ENCODE measurements at places on chromosomes 5 and 9.

DNA sequence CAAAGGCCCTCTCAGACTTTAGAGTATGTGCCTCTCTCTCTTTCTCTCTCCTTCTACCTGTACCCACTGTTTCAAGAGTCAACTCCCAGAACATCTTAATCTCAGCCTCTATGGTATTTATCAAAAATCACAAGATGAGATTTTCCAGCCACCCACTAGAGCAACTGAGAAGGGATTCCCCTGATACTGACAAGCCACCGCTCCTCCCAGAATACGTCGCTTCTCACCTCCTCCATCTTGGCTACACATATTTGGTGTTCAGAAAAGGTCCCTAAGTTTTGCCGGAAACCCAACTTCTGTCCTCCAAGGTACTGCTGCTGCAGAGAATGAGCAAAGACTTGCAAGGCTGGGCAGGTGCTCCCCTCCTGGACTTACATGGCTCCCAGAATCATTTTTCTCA, 6.1 kb downstream of the GARIN3 start:
- no peak for DNase-seq

GRCh38 chr5:32170303-32171151, 3.6 kb downstream of the GOLPH3 start:
- DNase-seq: no peak

- no peak for DNase-seq
These were observed 526.7 kb upstream of the TYRP1 start for GRCh38 chr9:12166518-12166917.

- peak; percentile 57 for DNase-seq
These were observed 639 bp downstream of the EHMT1 start for GRCh38 chr9:137619240-137620047.

DNA sequence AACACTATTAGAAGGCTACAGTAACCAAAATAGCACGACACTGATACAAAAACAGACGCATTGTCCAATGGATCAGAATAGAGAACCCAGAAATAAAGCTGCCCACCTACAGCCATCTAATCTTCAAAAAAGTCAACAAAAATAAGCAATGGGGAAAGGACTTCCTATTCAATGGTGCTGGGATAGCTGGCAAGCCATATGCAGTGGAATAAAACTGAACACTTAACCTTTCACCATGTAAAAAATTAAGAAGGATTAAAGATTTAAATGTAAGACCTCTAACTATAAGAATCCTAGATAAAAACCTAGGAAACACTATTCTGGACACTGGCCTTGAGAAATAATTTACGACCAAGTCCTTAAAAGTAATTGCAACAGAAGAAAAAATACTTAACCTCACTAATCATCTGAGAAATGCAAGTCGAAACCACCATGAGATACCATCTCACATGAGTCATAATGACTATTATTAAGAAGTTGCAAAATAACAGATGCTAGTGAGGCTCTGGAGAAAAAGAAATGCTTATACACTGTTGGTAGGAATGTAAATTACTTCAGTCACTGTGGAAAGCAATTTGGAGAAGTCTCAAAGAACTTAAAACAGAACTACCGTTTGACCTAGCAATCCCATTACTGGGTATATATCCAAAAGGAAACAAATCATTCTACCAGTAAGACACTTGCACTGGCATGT, 203.3 kb upstream of the CDH9 start:
- peak; percentile 97 for DNase-seq

DNA sequence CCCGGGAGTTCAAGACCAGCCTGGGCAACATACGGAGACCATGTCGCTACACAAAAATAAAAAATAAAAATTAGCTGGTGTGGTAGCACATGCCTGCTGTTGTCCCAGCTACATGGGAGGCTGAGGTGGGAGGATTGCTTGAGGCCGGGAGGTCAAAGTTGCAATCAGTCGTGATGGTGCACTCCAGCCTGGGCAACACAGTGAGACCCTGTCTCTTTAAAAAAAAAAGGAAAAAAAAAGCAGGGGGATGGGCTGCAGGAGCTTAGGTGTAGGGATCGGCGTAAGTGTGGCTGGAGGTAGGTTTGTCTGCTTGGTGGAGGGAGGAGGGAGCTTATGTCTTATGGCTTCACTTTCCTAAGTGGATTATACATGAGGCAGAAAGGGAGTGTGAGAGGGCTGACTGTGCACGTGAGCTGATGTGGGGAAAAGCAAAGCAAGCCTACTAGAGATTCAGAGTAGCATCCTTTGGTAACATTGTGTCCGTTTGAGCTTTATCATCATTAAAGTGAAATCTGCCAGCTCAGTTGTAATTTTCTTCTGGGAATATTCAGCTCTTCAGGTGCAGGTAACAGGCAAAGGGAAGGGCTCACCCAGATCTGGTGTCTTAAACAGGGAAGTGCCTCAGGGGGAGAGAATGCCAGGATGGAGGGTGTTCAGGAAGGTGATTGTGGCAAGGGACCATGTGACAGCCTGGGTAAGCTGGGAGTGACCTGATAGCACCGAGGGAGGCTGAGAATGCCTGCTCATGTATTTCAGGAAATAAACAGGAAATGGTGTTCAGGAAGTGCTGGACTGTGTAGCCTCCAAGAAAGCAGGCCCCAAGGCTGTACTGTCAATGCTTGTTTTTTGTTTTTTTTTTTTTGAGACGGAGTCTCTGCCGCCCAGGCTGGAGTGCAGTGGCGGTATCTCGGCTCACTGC, 17.6 kb upstream of the SETX start:
- DNase-seq: peak; percentile 85

DNA sequence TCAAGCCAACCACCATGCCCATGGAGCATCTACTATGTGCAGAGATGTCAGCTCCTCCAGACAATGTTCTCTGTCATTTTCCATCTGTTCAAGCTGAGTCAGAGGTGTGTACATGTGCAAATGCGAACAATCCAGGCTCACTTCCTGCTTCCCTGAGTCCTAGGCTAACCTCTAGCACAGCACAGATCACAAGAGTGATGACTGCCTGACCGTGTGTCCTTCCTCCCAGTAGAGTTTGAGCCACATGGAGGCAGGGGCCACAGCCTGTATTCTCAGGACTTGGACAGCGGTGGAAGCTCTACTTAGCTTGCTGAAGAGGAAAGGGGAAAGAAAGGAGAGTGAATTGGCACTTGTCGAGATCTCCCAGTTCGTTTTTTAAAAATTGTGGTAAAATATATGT, 87.2 kb downstream of the KCNIP1 start:
- DNase-seq: no peak

DNA sequence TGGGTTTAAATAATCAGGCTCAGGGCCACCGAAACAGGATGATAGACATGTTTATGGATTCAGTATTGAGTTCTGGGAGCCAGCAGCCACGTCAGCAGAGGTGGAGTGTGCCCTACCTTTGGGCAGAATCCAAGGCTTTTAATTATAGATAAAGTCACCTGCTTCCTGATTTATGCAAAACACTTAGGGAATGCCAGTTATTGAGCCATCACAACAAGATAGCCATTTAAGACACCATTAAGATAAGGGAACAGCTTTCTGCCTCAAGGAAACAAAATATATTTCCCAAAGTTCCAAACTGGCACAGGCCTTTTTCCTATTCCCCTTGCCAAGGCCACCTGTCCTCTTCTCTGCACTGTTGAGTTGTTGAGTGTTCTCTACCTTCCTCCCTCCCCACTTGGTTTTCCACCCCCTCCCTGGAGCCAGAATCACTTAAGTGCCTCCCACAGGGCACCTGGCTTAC, 2.4 kb downstream of the CCL28 start:
- DNase-seq: no peak

DNA sequence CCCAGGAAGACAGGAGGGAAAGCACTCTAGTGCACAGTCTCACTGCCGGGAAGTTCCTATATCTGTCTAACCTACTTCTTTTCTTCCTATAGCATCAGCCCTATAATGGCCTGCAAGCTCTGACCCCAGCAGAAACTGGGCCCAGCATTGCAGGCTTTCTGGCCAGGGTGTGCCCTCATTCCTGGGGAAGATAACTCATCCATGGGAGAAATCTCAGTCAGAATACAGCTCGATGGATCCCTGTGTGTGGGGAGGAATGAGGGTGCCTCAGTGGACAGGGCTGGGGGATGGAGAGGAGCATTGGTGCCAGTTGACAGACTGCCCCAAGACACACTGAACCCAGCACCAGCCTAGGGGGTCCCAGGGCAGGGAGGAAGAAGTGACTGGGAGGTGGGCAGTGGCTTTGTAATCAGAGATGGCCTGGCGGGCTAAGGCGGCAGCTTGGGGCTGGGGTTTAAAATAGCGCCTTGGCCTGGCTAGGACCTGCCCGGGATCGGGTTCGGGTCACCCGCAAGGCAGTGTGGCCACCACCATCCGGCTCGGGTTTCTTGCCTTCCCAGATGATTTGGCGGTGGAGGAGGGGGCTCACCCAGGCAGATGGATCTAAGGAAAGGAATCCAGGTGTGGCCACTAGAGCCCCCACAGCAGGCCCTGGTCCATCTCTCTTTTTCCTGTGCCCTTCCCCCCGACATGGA, 7.6 kb upstream of the CXXC5 start:
- no peak for DNase-seq

DNA sequence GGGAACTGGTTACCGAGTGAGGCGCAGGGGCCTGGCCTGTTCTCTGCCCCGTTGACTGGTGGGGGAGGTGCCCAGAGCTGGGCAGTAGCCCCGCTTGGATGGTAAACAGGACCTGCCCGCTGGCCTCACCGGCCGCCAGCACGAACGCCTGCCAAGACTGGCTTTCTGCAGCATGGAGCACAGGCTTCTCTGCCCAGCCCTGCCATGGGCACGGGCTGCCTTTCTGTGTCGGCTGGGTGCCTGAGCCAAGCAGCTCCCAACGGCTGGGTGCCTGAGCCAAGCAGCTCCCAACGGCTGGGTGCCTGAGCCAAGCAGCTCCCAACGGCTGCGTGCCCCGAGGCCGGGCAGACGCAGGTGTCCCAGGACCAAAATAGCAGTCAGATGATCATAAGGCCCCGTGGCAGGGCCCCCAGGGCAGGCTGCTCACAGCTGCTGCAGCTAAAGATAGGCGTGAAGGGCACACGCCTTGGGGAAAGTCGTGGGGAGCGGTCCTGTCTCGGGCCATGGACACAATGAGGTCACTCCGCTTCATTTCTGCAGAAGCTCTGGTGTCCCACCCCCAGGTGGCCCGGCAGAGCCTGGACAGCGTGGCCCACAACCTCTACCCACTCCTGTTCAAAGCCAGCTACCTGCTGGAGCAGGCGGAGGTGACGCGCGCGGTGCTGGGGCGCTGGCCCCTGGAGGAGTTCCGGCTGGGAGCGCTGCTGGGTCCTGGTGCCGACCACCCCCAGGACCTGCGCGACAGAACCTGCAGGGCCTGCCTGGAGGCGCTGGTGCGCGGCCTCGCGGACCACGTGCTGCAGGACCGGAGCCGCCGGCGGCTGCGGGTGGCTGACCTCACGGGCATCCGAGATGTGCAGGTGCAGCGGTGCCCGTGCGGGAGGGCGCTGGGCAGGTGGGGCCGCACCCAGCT, at the start of gene LRRC14B:
Gene LRRC14B (plus strand): TSS at position 460 of the 913 bp plus-strand sequence. CDS start 44 bp downstream, at position 504.
- no peak for DNase-seq

DNA sequence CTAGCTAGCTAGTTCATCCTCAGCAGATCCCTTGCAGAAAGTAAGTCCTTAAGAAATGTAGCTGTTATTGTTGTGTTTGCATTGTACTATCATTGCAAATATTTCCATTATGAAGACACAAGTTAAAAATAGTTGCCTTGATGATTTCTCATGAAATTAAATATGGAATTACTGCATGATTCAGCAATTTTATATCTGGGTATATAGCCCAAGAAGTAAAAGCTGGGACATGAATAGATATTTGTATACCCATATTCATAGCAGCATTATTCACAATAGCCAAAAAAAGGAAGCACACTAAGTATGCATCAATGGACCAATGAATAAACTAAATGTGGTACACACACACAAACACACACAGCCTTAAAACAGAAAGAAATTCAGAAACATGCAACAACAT, 6.8 kb downstream of the IFNB1 start:
- peak; percentile 31 for DNase-seq

DNA sequence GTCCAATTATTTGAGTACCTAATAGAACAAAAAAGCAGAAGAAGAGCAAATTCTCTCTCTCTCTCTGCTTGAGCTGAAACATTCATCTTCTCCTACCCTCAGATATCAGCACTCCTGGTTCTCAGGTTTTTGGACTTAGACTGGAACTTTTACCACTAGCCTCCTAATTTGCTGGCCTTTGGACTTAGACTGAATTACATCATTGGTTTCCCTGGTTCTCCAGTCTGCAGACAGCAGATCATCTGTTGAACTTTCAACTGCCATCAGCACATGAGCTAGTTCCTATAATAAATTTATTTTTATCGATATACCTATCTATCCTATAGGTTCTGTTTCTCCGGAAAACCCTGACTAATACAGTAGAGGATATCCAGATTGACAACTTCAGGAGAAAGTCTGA, 208.9 kb upstream of the GAS1 start:
- DNase-seq: no peak

GRCh38 chr5:151094030-151094851, 13.4 kb upstream of the TNIP1 start:
- peak; percentile 53 for DNase-seq

DNA sequence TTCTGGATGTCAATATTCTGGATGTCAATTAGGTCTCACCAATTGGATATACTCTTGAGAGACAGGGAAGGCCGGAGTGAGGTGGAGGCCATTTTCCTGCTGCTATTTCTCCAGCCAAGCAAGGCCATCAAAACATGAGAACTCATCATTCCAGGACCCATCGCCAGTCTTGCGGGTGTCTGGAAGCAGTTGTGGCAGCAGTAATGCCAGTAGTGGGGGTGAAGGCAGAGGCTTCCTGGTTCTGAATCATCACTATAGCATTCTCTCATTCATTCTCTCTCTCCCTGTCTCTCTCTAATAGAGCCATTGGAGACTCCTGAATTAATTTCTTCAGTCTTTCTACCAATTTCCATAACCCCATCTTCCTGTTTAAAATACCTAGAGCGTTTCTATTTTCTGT, 71.8 kb downstream of the EGFLAM start:
- peak; percentile 2 for DNase-seq

DNA sequence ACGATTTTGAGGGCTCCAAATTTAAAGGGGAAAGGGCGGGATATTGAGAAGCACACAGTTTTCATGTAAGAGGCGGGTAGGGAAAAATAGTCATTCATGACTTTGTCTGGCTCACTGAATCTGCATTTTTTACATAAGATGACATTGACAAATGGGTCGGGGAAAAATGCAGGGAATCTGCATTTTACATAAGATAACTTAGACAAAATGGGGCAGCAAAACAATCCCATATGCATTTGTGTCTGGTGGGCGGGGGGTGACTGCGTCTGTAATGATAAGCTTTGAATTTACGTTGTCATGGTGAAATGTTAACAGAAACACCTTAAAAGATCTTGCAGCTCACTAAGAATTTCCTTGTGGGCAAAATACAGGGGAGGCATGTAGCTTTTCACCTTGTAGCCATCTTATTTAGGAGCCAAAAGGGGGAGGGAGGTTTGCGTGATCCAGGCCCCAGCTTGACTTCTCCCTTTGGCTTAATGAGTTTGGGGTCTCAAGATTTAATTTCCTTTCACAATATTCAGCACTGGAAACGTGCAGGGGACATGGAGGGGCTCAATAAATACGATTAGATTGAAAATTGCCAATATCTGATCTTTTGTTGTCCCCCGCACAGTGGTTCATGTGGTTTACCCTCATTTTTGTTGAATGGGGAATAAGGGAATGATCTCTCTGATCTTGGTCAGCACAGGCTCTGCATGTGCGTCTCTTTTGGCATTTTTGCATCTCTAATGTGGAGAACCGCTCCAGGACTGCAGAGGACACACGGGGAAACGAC, 41.1 kb upstream of the GADD45G start:
- no peak for DNase-seq

Data from fibroblast of pulmonary artery (primary cell).